ENCODE measurements at places on chromosomes 4 and X.
A peak's percentile ranks its signal among the peaks of the same experiment; 100 is the strongest.

DNA sequence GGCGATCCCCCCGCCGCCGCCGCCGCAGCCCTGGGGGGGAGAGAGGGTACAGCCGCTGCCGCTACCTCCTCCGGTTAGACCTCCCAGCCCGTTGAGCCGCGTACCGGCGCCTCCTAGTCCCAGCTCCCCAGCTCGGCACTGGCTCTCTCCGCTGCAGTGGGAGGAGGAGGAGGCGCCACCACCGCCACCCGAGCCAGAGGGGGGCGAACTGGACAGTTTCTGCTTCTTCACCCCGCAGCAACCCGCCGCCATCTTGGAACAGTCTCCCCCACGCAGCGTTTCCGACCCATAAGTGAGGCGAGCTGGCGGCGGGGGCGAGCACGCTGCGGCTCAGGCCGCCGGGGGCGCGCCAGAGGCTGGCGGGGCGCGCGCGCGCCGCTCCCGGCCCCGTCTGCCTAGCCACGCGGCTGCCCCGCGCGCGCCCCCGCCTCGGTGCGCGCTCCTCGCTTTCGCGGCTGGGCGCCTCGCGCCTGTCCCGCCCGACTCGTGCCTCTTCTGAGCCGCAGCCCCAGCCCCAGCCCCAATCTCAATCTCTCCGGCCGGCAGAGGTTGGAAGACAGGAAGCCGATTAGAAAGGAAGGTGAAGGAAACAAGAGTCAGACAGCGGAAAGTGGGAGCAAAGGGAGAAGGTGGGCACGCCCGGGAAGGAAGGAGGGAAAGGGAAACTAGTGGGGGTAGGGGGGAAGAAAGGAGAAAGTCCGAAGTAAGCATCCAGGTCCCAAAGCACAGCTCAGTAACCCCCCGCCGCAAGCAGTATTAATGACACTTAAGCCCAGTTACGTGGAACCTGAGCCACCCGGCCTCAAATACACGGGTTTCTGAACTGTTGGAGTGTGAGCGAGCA, at the start of gene AMMECR1:
Gene AMMECR1 (minus strand): TSS at position 266 of the 844 bp plus-strand sequence. CDS start 14 bp downstream, at position 252.
- DNase-seq = peak; percentile 65

GRCh38 chr4:13527192-13527980, 16.9 kb downstream of the NKX3-2 start:
- no peak for DNase-seq

DNA sequence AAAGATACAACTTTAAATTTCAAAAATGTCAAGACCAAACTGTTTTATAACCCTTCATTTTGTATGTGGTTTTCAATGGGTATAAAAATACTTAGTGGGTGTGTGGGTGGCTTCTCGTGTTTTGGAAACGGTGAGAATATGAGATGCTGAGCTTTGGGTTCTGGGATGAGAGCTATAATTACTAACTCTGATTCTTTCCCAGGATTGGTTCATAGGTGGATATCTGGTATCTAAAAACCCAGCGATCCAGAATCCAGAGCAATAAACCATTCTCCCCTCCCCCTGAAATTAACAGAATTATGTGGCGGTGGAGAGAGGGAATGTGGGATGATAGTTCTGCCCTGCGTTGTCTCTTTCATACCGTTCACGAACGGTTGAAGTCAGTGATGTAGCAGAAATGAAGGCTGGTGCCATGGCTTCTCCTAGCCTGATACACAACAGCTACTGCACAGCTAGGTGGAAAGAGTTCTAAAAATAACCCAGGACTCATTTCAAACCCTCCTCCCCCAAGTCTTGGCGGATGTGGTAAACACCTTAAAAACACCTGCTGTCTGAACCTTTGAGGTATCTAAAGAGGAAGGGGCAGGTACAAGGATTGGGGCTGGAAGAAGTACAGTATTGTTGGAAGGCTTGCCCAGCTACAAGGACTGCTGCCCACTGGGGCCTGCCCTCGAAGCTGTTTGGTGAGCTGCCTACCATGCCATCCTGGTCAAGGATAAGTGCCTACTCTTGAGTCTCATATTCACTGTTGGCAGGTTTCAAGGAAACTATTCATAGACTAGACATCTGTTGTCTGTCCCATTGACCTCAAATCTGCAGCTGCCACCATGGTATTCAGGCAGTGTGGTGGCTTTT, 44.5 kb downstream of the SEPTIN11 start:
- DNase-seq = no peak

DNA sequence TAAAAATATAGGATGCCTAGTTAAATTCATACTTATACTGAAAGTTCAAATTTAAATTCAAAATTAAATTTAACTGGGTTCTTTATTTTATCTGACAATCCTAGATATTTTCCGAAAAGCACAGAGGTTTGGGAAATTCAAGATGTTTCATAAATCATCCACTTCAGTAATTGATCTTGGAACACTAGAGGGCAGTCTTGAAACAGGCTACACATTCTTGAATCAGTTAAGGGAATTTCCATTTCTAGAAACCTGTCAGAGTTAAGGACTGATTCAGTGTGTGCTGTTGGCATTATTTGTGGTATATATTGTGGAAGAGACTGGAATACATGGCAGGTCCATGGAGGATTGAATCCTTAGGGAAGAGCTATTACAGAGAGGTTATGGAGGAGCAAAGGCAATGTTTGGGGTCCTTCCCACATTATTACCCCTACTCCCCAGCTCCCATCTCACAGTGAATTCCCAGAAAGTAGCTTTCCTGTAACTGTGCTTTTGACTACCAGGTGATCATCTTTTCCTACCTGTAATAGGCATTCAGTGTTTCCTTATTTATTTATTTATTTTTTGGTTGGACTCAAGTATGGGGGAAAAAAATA, 92.9 kb downstream of the EGF start:
- peak; percentile 59 for DNase-seq

DNA sequence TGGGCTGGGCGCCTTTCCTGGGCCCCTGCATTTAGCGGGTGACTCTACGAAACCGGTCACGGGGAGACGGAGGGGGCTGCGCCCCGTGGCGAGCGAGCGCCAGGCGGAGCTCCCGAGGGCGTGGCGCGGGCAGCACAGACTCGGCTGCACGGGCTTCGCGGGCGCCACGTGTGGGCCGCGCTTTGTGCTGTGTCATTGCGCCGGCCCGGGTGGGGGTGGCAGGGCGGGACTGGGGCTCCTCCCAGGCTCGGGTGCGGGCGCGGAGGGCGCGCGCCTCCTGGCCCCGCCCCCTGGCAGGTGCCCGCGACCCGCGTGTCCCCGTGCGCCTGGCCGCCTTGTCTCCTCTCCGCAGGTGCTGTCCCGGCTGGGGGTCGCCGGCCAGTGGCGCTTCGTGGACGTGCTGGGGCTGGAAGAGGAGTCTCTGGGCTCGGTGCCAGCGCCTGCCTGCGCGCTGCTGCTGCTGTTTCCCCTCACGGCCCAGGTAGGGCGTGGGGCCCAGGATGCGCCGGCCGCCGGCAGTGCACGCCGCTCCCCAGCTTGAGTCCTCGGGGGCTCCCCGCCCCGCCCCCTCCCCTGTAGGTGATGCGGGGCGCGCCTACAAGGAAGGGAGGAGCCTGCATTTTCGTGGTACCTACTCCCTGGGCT, 651 bp downstream of the UCHL1 start:
- DNase-seq = peak; percentile 30

DNA sequence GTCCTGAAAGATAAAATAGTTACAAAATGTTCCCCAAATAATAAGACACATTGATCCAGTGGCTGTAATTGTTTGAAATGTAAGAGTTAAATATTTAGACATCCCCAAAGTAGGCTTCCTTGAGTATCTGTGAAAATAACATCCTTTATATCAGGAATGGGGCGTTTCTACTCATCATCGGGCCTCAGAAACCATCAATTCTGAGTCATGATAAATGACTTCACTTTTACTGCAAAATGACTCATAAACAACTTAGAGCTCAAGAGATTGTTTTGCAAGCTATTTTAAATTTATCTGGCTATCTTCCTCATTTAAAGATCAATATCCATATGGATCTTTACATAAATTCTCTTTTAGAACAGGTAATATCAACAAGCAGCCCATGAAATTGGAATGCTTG, 369.4 kb upstream of the CNKSR2 start:
- DNase-seq = peak; percentile 8

DNA sequence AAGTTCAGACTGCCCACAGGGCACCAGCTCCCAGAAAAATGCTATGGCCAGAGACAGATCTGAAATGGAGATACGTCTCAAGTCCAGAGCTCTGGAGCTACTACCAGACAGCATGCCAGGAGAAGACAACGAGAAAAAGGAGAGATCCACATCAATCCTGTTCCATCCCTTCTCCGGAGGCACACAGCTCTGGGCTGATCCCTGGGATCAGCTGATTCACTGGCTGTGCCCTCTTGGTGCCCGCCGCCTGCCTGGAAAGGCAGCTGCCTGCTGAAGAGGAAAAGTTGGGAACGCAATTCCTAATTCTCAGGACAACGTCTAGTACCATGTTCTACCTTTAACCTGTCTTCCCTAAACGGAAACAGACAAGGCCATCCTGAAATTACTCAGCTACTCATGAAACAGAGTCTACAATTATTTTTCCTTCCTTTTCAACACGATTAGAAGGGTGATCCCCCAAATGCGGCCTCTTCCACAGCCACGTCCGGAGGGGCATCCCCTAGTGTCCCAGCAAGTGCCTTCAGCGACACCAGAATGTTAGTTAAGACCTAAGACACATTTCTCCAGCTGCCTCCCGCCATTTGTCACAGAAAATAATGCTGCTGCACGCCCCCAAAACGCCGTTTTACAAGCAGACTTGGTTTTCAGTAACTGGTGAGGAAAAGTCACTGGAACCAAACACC, 2.4 kb downstream of the ZFYVE28 start:
- DNase-seq = no peak

- peak; percentile 68 for DNase-seq
Measured at GRCh38 chr4:33930497-33930896, 2313.8 kb downstream of the ARAP2 start.

GRCh38 chr4:71772592-71772991, 11.3 kb downstream of the GC start:
- no peak for DNase-seq

GRCh38 chrX:31708116-31708515, 636.3 kb upstream of the FTHL17 start:
- peak; percentile 4 for DNase-seq

GRCh38 chr4:183746305-183747229, 87.5 kb downstream of the TRAPPC11 start:
- no peak for DNase-seq
